ENCODE measurements at places on chromosomes 7 and 10.

GRCh38 chr7:158281441-158281840 lies 306.2 kb downstream of the PTPRN2 start:
- DNase-seq = no peak

GRCh38 chr10:110420401-110421193 lies 77.1 kb upstream of the DUSP5 start:
- DNase-seq = no peak

GRCh38 chr7:123271231-123271630 lies 71.5 kb upstream of the SLC13A1 start:
- no peak for DNase-seq

GRCh38 chr7:29287366-29287765 lies 92.8 kb downstream of the CHN2 start:
- no peak for DNase-seq

GRCh38 chr7:116779216-116779615 lies 83.2 kb upstream of the CAPZA2 start:
- DNase-seq = no peak

DNA sequence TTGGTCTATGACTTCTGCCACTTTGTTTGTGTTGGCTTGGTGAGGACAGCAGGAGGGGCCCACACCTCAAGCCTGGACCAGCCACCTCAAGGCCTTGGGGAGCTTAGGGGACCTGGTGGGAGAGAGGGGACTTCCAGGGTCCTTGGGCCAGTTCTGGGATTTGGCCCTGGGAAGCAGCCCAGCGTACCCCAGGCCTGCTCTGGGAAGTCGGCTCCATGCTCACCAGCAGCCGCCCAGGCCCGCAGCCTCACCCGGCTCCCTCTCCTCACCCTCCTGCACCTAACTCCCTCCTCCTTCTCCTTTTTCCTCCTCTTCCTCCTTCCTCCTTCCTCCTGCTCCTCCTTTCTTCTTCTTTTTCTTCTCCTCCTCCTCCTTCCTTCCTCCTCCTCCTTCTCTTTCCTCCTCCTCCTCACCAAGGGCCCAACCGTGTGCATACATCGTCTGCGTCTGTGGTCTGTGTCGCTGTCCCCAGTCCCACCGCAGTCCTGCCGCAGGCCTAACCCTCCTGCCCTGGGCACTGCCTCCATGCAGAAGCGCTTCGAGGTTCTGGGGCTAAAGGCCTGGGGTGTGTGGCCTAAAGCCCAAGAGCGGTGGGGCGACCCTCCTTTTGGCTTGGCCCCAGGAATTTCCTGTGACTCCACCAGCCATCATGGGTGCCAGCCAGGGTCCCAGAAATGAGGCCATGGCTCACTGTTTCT lies 5.3 kb downstream of the EN2 start:
- no peak for DNase-seq

DNA sequence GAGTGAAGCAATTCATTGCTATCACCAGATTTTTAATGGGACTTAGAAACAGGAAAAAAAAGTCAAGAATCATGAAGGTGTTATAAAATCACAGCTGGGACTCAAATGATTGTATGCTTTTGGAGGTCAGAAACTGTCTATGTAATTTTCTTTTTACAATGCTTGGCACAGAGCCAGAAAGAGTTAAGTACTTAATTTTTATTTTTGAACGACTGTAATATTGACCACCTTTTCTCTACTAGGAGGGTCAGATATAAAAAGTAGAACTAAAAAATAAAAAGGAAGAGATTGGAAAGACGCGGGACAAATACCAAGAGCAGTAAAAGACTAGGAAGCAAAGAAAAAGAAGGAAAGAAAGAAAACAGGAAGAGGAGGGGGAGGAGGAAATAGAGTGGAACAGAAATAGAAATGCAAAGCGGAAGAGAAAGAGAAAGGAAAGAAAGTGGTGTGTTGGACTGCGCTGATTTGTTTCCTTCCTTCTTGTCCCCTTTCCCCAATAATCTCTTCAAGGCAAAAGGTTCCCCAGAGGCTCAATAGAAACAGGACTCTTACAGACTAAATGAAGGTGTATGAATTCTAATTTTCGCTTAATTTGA lies 23.2 kb upstream of the C1GALT1 start:
- no peak for DNase-seq

DNA sequence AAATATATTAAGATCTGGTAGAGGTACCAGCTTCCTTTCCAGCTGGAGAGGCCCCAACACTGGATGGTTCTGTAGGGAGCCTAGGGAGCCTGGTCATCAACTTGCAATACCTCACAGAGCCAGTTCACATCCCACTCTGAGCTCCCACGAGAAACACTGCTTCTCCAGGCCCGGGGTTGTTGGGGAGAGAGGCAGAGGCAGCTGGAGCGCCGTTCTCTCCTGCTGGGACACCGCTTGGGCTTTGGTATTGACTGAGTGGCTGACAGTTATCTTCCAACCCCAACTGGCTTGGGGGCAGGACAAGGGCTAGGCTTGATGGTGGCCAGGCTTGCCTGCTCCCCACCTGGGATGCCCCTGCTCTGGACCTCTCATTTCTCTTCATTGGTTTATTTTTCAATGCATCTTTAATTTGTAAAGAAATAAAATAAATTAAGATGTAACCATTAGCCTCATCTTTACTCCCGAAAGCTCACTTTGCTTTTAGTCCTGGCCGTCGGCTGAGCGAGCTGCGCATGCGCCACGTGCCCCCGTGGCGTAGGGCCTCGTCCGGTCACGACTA lies 10.0 kb upstream of the CHCHD1 start:
- peak; percentile 84 for DNase-seq

DNA sequence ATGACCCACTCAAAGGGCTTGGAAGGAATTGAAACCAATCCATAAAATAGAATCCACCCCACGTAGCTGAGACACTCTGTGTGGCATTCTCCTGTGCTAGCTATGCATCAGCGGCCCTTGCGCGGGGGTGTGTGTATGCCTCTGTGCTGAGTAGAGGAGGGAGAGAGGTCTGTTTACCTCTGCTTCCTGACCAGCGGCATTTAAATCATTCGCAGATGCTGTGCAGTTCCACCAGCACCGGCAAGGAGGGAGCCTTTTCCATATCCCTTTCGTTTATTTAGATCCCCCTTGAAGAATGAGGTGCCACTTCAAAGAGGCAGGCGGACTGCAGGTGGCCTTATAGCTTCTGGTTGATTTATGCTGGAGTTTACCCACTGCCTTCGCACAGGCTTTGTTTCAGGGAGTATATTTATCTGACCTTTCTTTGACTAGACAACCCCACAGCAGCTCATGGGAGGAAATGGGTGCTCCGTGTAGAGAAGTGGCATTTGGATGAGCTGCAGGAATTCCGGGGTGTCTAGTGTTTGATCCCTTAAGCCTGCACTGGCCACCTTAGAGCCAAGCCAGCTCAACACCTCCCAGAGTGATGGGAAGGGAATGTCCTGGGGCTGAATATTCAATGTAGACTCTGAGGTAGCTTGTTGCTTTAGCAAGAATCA lies 11.4 kb downstream of the C10orf53 start:
- DNase-seq = no peak

- DNase-seq = no peak
These were observed 41.8 kb upstream of the RABGEF1 start for GRCh38 chr7:66698652-66699205.

DNA sequence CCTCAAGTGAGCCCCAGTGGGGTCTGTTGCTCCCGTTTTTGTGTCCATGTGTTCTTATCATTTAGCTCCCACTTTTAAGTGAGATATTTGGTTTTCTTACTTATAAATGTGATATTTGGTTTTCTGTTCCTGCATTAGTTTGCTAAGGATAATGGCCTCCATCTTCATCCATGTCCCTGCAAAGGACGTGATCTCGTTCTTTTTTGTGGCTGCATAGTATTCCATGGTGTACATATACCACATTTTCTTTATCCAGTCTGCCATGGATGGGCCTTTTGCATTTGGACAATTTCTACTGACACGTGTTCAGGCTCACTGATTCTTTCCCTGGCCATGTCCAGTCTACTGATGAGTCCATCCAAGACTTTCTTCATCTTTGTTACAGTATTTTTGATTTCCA lies 9.6 kb downstream of the SFXN2 start:
- no peak for DNase-seq

GRCh38 chr10:71398976-71399375 lies 2.3 kb downstream of the CDH23 start:
- DNase-seq = no peak

DNA sequence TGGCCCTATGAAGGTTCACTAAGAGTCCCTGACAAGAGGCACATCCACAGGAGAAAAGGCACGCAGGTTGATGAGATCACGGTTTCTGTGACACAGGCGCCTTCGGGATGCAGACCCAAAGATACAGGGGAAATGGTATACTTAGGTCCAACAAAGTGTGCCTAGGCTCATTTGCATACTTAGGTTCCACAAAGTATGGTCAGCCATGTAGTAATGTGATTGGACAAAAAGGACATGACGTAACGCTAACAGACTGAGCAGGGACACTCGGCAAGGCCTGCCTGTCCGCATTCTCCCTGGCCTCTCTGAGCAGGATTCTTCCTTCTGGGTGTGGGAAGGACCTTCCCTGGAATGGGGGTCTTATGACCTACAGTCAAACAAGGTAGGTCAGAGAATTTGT lies 190.6 kb downstream of the CELF2 start:
- no peak for DNase-seq

GRCh38 chr10:131972474-131973071 lies 9.2 kb downstream of the BNIP3 start:
- DNase-seq = peak; percentile 91

GRCh38 chr10:13555884-13556510 lies 27.2 kb upstream of the BEND7 start:
- no peak for DNase-seq

- DNase-seq = no peak
These were observed 56.0 kb downstream of the PTPRN2 start for GRCh38 chr7:158531661-158532060.

GRCh38 chr7:108136191-108136688 lies 6.1 kb upstream of the LAMB4 start:
- no peak for DNase-seq

GRCh38 chr10:90571481-90572258 lies 286.2 kb downstream of the HTR7 start:
- DNase-seq = no peak

DNA sequence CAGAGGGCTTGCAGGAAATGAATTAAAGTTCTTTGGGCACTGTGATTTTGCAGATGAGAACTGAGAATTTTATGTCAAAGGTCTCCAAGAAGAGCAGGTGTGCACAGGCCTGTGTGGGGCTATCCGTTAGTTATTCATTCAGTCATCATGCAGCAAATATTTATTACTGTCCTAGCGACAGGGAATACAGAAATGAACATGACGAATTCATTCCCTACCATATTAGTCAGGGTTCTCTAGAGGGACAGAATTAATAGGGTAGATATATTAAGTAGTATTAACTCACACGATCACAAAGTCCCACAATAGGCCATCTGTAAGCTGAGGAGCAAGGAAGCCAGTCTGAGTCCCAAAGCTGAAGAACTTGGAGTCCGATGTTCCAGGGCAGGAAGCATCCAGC lies 2.9 kb upstream of the MMP21 start:
- no peak for DNase-seq

GRCh38 chr7:130999926-131000325 lies 265.9 kb upstream of the KLF14 start:
- DNase-seq = no peak

GRCh38 chr10:86258499-86258898 lies 108.1 kb downstream of the GRID1 start:
- DNase-seq = peak; percentile 89

- no peak for DNase-seq
These were observed 226.4 kb downstream of the BUB3 start for GRCh38 chr10:123380491-123381085.

DNA sequence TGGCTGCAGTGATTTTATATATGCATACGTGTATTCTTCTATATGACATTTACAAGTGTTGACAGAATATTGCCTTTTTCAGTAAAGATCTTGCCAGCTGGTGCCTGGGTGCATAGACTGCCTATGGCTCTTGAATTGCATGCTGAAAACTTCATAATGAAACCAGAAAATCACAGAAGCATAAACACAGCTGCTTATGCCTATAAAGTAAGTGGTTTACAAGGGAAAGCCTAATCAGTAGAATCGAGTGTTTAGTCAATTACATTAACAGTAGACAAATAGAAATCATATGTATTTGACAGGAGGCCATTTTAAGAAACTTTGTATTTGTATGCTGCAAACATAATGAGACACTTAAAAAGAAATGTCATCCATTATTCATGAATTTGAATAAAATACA lies 82.5 kb downstream of the TMEM168 start:
- no peak for DNase-seq

DNA sequence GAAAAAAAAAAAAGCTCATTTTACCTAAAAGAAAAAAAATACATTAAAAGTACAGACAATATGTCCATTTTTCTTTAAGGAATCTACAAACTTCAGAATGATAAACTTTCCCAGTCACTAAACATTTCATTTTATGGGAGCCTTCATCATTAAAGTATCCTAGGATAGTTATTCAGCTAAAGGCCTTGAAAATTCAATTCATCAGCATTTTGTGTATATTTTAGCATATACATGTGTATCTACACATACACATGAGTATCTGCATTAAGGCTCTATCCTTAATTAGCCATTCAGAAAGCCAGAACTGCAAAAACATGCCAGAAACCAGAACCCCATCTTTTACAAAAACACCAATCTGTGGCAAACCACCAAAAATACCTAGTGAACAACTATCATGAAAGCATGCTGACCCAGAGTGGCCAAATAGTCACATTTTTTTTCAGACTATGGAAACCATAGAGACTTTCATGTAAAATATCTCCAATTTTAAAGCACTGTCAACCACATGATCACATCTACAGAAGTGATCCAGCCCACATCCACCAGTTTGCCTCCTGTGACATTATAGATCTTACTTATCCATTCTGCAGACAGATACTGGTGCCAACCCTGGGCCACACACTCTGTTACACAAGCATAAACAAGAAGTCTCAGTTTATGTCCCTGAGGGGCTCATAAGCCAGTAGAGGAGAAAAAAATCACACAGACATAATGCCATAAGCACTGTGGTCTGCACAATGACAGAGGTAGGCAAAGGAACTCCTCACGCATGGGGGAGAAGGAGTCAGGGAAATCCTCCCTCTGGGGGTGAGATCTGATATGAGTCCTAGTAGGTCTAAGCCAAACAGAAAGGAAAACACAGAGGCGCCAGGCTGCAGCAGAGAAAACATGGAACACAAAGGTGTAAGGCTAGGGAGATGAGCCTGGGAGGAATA lies 79.2 kb downstream of the SRPK2 start:
- DNase-seq = no peak

GRCh38 chr10:49726593-49726992 lies 35.5 kb downstream of the OGDHL start:
- no peak for DNase-seq

DNA sequence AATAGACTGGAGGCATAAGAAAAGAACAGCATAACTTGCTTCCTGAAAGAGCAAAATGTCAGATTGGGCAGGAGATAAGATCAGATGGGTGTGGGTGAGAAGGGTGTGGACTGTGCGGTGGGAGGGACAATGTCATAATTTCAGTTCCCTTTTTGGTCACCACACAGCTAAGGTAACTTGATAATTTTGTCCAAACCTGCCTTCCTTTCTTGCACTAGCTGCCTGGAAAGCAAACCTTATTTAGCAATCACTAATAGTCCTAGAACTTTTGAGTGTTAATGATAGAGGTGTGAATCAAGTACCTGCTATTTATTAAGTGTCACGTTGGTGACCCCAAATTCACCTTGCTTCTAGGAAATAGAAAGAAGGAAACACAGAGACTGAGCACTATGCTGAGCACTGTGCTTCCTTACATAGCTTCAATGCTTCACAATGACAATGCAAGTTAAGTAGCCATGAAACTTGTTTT lies 72.4 kb upstream of the SP4 start:
- no peak for DNase-seq

GRCh38 chr10:81546243-81546642 lies 328.8 kb upstream of the NRG3 start:
- DNase-seq = no peak

GRCh38 chr10:103910442-103911012 lies 7.5 kb downstream of the STN1 start:
- DNase-seq = no peak

GRCh38 chr7:151207315-151207714 lies 3.0 kb downstream of the H2BK1 start:
- DNase-seq = no peak
